IgD-negative memory B cell (primary cell): ENCODE measurements at places on chromosomes 1 and 21. TPM values are rescaled to one million over a fixed set of nuclear protein-coding genes. Genes with fewer than 3 reads are reported as not detected.

OR2L2 gene
- polyA plus RNA-seq = not detected

F13B gene
- polyA plus RNA-seq = not detected

C1orf198 gene
- 5.5 TPM for polyA plus RNA-seq

ADGRL4 gene
- polyA plus RNA-seq = not detected

LRRC7 gene
- not detected for polyA plus RNA-seq

ADCY10 gene
- 0.49 TPM for polyA plus RNA-seq

DNAH14 gene
- polyA plus RNA-seq = 0.10 TPM

IRF6 gene
- polyA plus RNA-seq = 0.93 TPM

SERPINC1 gene
- polyA plus RNA-seq = not detected

TMEM69 gene
- polyA plus RNA-seq = 43.8 TPM

XCL2 gene
- 2.5 TPM for polyA plus RNA-seq

UTP25 gene
- 4.4 TPM for polyA plus RNA-seq

ATP6V1G3 gene
- polyA plus RNA-seq = not detected

RNU1-3 gene
- not detected for polyA plus RNA-seq

RNU1-1 gene
- not detected for polyA plus RNA-seq

TNFSF18 gene
- not detected for polyA plus RNA-seq

SELP gene
- 2.2 TPM for polyA plus RNA-seq

KANK4 gene
- polyA plus RNA-seq = not detected

SKI gene
- 0.78 TPM for polyA plus RNA-seq

HAPLN2 gene
- not detected for polyA plus RNA-seq

LACTBL1 gene
- polyA plus RNA-seq = not detected

PLA2G2E gene
- polyA plus RNA-seq = not detected

EFHD2 gene
- polyA plus RNA-seq = 81.8 TPM

LRRC52 gene
- polyA plus RNA-seq = not detected

OR2L5 gene
- not detected for polyA plus RNA-seq

DEPDC1 gene
- polyA plus RNA-seq = 0.29 TPM

IFNLR1 gene
- 11.5 TPM for polyA plus RNA-seq

HTR6 gene
- polyA plus RNA-seq = not detected

MINDY1 gene
- polyA plus RNA-seq = 2.3 TPM

EDARADD gene
- polyA plus RNA-seq = not detected

RASSF5 gene
- polyA plus RNA-seq = 130 TPM
